Fibroblast of pulmonary artery (primary cell): ENCODE measurements at places on chromosomes 3 and 15.

- peak; percentile 84 for DNase-seq
These were observed 176.8 kb downstream of the ABHD5 start for GRCh38 chr3:43867436-43868072.

DNA sequence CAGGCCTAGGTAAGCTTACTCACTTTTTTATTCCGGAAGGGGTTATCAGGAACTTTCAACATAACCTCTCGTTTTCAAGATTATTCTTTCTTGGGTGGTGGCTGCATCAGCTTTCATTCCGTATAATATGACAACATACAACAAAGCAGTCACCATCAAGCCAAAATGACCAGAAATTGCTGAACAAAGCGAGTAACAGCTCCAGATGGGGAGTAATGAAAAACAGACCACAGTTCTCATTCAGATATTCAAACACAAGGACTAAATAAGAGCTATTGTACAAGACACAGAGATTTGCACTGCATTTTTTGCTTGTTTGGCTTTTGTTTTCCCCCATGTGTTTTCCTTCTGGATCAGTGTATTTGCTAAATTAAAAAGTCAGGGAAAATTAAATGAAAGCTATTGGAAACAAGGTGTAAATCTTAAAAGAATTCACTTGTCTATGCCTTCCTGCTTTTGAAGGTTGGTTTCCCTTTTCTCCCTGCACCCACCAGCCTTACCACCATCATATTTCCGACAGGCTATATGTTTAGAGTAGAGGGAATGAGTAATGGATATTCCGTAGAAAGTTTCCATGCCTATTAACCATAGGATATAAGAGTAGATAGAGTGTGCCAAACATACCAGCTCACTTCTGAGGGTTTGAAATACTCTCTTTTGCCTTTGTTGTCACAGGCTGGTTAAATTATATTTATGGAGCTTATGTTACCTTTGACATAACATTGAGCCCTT is 213.6 kb downstream of the RBMS3 start:
- DNase-seq = peak; percentile 47

DNA sequence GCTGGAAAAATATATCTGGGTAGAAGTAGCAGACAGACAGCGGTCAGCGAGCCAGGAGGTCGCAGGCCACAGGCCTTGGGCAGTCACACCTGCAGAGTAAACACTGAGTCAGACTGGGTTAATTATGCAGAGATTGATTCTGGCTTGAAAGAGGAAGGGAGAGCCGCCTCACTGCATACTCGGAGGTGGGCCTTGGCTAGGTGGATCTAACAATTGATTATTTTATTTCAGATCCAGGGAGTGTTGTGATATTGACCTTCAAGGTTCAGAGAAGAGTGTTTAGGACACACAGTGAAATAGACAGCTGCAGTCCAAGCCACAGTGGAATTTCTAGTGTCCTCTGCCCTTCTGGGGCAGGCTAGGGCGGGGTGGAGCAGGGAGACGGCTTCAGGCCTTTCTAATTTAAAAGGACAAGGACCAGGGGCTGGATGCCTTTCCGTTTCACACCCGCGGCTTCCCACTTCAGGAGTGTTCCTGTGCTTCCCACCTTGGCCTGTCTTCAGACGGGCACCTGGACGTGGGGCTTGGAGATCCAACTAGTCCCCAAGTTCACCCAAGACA is 237.3 kb downstream of the XXYLT1 start:
- DNase-seq = no peak

DNA sequence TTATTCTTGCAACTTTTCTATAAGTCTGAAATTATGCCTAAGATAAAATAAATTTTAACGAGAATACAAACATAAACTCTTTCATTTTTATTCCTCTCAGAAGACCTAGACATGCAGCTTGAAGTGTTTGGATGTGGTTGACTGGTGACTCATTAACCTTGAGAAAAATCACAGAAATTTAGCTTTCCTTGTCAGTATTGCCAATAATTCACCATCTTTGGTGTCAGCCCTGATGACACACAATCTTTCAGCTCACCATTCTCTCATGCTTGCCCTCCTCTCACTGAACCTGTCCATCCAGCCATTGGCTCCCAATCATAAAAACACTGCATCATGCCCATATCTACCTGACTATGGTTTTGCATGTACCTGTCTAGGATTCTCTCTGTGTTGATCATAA is 22.6 kb upstream of the TNFAIP8L3 start:
- no peak for DNase-seq

DNA sequence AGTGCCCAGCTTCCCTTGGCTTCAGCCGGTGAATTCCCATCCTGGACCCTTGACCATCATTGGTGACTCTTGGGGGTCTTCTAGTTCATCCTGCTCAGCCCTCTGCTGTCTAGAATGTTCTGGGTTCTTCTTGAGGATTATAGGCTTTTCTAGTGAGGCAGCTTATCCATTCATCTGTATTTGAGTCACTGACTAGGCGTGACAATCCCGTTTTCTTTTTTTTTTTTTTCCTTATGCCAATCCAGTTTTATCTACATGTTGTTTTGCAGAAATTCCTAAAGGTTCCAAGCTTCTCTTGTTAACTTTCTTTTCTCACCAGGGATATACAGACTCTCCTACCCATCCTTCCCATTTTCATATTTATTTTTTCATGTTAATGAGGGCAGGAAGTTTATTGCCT is 6.6 kb upstream of the TRAK1 start:
- no peak for DNase-seq

- no peak for DNase-seq
These were observed 369.8 kb downstream of the SV2B start for GRCh38 chr15:91469632-91470567.

DNA sequence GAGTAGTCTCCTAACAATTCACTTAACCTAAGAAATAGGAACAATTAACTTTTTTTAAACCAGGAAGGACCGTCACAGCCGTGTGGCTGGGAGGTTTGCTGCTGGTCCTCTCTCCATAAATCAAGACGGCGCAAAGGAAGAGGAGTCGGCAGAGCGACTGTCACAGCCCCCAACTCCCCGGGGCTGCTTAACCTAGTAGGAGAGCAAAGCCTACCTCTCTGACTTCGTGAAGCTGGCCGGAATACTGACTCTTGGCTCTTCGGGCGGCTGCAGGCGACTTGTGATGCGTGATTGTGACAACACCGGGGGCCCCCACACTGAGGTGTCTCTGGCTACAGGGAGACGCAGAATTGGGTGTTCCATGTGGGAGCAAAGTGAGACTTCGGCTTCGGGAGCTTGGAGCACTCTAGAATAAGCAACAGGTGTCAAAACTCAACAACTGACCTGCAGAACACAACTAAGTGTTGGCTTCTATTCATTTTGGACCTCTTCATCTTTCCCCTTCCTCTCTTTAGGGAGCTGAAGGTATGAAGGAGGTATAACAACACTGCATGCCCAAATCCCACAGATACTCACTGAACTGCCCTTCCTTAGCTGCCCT is 151.1 kb downstream of the OSBPL10 start:
- DNase-seq = no peak

- DNase-seq = no peak
These were observed 101.5 kb upstream of the IQSEC1 start for GRCh38 chr3:13174803-13175135.

GRCh38 chr15:100922192-100923040 is 3.3 kb downstream of the LRRK1 start:
- DNase-seq = no peak

DNA sequence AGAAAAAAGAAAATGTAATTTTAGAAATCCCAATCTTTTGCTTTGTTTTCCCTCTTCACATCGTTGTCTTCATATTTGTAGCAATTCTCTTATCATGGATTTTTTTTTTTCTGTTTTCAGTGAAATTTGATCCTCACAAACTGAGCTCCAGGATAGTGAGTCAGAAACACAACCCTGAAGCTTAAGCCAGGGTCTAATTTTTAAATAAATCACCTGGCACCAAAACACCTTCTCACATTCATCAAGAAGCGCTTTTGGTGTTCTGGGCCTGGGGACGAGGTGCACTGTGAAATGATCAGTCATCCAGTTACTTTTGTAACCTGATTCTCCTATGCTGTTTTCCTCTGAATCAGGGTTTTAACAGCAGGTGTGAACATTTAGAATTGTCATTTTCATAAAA is 87.7 kb downstream of the REC114 start:
- no peak for DNase-seq

GRCh38 chr15:85044894-85045293 is 63.2 kb downstream of the PDE8A start:
- no peak for DNase-seq

DNA sequence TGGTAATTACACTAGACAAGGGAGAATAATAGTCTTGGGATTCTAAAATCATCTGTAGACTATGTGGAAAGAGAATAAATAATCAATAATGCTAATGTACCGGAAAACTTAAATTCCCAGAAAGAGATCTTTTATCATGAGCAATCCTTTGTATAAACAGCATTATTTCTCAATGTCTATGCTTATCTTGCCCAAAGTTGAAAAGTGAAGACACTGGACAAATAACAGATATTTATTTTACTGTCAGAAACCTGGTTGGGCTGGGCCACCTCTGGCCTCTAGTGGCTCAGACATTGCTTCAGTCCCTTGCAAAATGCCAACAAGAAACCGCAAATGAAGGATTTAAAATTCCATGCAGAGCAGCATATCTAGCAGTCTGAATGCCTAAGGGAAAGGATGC is 409.9 kb downstream of the FHIT start:
- DNase-seq = peak; percentile 1

GRCh38 chr15:58063614-58064013 is 1.9 kb downstream of the ALDH1A2 start:
- no peak for DNase-seq

DNA sequence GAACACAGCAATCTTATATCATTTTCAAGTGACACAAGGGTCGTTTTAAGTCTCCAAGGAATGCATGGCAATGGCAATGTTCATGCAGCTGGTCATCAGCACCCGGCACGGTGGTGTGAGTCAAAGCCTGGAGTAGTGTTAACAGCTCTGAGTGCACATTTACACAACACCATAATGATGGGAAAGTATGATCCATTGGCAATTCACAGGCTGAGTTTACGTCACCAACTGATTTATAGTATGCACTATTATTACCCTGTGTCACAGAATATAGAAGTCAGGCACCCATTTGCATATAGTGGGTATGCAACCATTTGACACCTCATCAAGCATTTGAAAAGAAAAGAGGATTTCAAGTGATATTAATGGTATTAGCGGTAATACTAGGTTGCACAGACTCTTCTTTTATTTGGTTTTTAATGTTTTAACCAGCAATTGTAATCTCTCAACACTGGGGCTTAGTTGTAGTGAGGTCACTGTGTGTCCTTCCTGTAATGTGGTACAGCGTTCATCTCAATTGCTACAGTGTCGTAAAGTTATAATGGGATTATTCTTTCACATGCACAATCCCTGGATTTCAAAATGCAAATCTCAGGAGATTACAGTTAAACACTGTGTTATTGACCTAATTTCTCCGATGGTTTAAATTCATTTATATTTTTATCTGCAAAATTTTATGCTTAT is 113.8 kb downstream of the C3orf38 start:
- DNase-seq = no peak

GRCh38 chr3:148319960-148320359 is 377.7 kb upstream of the AGTR1 start:
- no peak for DNase-seq

DNA sequence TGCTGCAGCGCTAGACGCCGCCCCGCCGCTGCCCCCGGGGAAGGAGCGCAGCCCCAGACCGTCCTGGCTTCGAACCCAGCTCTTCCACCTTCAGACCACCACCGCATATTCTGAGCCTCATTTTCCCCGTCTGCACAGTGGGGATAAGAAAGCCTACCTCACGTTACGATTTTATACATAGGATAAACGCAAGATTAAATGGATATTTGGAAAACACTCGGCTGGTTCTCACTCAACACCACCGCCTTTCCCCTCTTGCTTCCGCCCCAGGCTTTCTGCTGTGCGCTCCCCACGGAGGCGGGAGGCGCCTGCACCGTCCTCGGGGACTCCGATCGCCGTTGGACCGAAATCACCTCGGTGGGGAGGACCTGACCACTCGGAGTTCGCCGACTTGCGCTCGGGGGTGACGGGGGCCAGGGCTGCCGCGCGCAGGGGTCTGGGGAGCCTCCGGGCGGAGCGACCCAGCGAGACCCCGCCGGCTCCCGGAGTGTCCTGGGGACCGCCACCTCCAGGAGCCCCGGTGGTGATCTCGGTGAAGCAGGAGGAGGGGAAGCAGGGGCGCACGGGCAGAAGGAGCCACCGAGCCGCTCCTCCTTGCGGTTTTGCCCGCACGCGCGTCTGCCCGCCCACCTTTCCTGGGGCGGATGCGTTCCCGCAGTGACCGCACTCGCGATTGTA is 4.0 kb downstream of the FBXL22 start:
- DNase-seq = peak; percentile 20

DNA sequence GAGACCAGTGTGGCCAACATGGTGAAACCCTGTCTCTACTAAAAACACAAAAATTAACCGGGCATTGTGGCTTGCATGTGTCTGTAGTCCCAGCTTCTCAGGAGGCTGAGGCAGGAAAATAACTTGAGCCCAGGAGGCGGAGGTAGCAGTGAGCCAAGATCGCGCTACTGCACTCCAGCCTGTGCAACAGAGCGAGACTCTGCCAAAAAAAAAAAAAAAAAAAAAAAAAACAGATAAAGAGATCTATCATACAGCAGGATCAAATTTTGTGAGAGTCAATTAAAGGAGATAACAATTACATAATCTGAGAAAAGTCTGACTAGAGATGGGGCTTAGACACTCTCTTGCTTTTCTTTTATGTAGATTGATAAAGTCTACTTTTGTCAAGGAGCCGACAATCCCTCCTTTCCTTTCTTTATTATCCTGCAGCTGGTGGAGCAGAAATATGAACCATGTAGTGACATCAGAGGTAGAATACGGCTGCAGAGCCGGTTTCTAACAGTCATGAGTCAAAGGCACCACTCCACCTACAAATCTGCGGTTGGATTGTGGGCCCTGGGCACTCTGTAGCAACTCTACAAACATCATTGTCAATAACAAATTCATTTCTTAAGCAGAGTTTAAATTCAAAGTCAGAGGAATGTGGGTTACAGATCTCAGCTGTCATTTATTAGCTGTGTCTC is 9.0 kb downstream of the C2CD4A start:
- peak; percentile 66 for DNase-seq

GRCh38 chr3:72485641-72486040 is 362.6 kb downstream of the SHQ1 start:
- peak; percentile 21 for DNase-seq

DNA sequence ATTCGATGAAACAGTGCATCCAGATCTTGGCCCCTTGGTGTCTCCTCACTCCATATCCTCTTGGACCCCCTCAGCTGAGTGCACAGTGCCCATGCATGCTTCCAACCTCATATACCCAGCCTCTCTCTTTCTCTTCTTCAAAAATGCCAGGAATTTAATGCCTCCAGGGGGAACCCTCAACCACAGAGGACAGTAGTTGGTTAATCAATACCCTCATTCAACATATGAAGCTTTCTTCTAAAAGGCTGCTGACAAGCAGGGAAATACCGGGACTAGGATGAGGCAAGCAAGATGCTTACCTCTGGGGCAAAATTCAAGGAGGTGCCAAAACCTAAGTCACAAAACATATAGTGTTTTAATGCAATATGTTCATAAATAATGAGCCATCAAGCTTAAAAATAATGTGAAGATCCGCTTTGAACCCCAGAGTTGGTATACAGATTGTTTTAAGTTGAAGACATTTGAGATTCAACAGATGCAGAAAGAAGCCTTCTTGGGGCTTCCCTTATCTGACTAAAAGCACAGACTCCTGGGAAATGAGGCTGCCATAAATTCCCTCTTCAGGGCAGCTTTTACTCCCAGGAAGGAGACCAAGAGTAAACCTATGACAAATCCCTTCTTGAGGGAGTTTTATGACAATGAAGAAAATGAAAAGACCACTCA is 48.2 kb upstream of the FHIT start:
- DNase-seq = no peak
